Foreskin fibroblast (primary cell): ENCODE measurements at places on chromosomes 1 and 21.

DNA sequence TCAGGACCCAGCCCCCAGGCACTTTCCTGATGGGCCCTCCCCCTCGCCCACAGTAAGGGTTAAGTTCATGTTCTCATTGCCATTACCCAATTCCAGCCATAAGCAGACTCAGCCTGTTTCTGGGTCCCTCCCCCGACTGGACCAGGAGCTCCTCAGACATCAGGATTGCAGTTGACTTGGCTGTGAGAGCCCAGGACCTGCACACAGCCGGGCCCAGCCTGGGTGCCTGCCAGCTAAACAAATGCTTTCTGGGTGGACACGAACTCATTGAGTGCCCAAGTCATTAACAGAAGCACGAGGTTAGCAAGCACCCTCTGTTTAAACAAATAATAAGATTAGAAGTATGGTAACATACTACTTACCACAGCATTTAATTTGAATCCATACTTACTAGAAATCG, 147.9 kb upstream of the POU3F1 start:
- no peak for DNase-seq

GRCh38 chr1:29825274-29825940, 589.1 kb downstream of the PTPRU start:
- no peak for DNase-seq

DNA sequence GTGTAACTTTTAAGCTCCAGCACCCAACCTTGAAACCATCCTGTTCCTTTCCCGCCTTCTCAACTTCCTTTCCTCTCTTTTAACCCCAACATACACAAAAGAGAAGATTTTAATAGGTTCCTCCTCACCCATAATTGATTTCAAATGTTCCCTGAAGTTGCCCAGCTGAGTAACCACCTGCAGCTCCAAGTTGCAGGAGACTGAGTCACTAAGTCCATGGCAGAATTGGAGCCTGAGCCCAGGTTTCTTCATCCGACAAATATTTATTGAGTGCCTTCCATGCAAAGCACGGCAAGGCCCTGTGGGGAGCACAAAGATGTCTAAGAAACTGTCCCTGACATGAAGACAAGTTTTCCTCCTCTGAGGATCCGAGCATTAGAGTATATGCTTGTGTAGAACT, 97.7 kb downstream of the PAPPA2 start:
- DNase-seq, result peak; percentile 2

DNA sequence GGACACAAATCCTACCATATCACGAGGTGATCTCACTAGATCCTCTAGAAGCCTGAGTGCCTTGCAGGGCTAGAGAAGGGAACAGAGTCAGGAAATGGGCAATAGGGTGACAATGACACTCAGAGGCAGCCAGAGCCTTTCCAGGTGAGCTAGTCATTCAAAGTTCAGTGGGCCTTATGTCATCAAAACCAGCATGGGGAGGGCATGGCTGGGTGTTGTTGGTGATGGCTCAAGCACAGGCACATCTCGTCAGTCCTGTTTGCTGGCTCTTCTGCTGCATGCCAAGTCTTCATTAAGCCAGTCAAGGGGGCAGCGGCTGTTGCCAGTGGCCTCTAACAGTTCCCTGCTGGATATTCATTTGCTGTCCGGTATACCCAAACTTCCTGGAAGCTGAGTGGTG, 99.6 kb upstream of the USP24 start:
- DNase-seq, result no peak

- peak; percentile 52 for DNase-seq
These were observed 118.1 kb downstream of the PGBD5 start for GRCh38 chr1:230308039-230308438.

GRCh38 chr21:40731206-40731605, 115.8 kb downstream of the DSCAM start:
- no peak for DNase-seq

DNA sequence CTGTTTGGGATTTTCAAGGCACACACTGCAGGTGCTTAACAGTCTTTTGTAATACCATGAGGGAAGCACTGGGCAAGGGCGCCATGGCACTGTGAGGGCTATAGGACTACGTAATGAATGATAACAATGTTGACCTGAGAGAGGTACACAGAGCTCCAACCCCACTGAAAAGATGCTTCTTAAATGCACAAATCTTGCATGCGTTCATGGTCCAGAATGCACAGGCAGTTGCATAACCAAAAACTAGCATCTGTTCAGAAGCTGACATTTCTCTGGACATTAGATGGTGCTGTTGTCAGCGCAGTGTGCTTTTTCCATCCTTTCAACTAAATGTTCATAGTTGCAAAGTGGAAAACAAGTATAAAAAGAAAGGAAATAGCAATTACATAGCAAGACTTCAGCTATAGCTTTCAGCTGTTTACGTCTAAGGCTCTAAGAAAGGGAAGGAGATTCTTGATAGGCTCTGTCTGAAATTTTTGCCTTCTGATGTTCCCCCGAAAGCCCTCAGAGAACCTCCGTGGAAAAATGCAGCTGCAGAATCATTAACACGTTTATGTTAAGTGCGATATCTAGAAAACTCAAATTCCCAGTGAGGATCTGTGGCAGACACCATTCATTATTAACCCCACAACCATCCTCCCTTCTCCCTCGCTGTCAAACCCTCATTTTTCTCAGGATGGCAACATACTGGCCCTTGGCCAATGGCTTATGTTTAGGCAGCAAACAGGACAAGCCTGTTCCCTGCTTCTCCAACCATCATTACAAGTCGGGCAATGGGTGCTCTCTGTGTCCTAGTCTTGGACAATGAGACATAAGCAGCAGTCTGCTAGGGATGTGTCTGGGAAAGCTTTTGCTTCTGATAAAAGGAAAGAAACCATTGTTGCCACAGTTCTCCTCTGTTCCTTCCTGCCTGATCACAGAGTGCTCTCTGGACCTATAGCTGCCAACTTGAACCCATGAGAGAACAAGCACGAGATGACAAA, 8.2 kb upstream of the TARBP1 start:
- DNase-seq, result peak; percentile 92

DNA sequence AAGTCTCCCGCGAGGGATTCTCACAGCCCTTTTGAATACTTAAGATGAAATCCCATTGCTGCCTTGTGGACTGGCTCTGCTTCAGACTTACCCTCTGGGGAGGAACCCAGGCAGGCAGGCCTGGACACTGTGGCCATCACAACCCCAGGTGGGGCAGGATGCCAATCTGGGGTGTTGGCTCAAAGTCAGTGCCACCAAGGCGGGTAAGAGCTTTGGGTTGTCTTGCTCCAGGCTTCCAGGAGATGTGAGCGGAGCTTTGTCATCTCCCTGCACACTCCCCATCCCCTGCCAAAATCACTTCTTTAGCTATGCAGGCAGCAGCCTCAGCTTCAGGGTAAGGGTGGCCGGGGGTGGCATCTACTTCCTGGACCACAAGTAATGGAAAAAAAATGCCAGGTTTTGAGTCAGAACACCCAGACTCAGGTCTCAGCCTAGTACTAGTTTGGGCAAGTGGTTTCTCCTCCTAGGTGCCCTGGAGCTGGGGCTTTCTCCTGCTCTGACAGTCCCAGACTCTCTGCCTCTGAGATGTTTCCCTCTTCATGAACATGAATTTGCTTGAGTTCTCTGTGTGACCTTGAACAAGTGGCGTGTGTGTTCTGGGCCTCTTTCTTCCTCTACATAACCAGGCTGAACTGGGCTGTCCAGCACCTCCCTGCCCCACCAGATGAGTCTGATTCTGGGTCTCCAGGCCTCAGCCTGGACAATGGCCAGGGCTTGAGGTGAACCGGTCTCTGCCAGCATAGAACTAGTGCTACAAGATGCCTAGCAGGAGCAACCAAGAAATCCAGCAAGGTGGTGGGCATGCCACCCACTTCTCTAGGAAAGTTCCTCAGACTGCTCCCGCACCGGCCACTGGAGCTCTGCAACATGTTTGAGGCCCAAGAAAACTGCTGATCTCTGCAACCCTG, 65.4 kb downstream of the VWA5B1 start:
- no peak for DNase-seq

DNA sequence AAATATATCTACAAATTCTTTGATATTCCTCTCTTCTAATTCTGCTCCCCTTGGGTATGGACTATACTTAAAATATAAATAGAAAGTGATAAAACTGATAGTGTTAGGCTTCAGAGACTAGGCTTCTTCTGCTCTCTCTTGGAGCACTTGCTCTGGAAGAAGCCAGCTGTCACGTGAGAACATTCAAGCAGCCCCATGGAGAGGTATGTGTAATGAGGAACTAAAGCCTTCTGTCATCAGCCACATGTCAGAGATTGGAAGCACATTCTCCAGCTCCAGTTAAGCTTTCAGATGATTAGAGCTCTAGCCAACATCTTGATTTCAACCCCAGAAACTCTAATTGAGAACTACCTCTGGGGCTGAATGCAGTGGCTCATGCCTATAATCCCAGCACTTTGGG, 34.3 kb downstream of the XKR8 start:
- no peak for DNase-seq

DNA sequence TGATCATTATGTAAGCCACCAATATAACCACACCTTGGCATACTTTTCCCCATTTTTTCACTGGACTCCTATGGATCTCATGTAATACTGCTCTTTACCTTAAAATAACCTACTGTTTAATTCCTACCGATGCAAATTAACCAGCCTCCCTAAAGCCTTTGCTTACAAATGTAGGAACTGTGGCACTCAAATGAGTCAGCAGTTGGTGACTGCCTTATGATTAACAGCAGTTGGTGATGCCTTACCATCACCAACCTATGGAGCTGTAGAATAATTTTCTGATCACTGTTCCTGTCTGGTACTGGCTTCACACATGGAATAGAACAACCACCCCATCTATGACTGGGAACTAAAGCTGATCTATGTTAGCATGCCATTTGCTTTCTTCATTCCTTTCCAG, 7.8 kb upstream of the NUDT17 start:
- peak; percentile 20 for DNase-seq

- no peak for DNase-seq
These were observed 22.9 kb downstream of the RRP1 start for GRCh38 chr21:43812139-43812821.

GRCh38 chr1:207893737-207894582, 17.0 kb downstream of the CD34 start:
- no peak for DNase-seq

- DNase-seq, result no peak
These were observed 340.2 kb upstream of the ADAMTS5 start for GRCh38 chr21:27306791-27307775.

DNA sequence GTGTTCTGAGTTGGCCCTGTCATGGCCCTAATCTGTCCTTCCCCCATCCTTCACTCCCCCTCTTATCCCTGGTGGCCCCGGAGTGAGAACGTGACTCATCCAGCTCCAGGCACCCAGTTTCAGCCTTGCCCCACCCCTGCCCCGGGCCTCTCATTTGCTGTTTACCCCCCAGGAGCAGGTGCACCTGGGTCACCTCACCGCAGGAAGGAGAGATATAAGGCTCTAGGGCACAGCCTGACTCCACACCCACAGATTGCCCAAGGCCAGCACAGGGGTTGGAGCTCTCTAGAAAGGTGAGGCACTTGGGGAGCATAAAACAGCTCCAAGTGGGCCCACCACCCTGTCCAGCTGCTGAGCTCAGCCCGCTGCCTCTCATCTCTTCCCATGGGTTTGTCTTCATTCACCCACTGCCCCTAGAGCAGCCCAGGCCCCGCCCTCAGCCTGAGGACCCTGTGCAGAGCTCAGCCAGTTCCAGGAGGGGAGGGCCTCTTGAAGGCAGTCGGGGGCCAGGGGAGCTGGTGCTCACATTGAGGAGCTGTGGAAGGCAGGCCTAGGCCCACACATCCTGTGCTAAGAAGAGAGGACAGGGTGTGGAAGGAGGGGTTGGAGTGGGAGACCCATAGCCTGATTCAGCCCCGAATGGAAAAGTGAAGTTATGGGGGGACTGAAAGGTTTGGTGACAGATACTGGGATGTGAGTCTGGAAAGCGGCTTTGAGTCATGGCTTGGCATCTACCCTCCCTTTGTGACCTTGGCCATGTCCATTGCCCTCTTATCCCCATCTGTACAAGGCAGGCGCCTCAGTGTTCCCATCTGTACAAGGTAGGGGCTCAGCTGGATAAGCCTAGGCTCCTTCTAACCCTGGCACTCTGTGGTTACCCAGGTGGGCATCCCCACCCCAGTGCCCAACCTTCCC, 16.1 kb upstream of the GPR37L1 start:
- no peak for DNase-seq

GRCh38 chr21:16815243-16815642, 697.6 kb upstream of the CXADR start:
- no peak for DNase-seq

DNA sequence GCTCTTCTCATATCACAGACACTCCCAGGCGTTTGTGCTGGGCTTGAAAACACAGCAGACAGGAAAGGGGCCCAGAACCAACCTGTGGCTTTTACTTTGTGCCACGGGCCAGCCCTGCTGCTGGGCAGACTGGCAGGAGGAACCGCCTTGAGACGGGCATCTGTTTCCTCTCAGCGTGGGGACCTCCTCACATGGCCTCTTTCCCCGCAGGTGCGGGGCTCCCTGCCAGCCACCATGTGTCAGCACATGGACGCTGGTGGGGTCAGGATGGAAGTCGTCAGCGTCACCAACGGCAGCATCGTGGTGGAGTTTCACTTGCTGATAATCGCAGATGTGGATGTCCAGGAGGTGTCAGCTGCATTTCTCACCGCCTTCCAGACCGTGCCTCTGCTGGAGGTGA, 47.8 kb downstream of the UMODL1 start:
- DNase-seq, result peak; percentile 56

- DNase-seq, result no peak
These were observed 206.8 kb downstream of the PAPPA2 start for GRCh38 chr1:176669782-176670181.

- no peak for DNase-seq
These were observed 84.0 kb downstream of the FMO4 start for GRCh38 chr1:171397851-171398469.

DNA sequence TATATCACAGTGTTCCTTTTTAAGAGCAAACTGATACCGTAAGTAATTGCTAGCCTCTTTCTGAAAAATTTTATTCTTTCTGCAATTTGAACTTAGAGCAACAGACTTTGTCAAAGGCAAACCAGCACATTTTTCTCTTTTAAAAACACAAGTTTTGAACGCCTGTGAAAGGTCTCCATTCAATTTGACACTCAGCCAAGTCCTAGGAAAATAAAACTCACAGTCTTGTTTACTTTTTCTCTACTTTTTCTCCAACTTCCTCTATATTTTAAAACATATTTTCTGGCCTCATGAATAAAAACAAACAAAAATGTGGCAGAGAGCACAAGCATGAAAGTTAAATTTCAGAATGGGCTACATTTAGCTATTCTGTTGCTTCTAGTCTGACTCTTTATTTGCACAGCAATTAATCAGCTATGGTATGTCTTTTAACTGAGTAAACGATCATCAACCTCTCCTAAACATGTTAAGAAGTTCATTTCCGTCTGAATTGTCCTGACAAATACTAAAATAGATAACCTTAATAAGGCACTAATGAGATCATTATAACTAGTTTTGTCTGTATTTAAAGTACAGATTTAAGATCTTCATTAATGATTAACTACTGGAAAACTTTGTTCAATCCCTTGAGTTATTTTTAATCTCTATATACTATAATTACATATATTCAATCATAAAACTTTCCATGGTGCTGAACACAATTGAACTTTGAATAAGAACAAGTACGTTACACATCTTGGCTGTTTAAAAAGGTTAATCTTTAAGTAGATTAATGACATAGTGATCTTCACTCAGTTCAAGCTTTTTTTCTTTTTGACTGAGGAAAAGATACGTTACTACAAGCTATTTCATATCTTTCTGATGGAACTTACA, 550.6 kb downstream of the PTBP2 start:
- no peak for DNase-seq
